Endodermal cell (in vitro differentiated cells): ENCODE measurements at places on chromosomes 6 and 20.

DNA sequence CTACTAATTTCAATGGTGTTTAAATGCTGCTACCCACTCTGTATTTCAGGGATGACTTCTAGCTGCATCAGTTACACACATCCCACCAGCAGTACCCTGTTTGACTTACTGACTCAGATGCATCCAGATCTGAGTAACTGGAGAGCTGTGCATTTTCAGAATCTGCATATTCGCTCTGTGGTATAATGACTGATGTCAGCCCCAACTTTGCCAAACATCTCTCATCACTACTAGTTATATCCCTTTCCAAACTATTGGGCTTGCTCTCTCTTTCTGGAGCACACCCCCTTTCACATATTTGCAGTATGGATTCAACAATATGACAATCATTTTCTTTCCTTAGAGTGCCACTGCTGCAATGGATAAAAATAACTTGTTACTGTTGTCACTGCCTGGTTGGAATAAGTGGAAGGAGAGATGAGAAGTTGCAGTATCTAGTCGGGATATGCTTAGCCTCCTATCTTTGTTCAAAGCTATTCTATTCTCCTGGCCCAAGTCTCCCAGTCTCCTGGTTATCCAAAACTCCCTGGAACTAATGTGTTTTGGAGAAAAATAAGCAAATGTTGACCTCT is 3.3 kb upstream of the RSPO3 start:
- no peak for DNase-seq
- H3K27me3 ChIP-seq = peaks cover 57% of the 10 kb centered on the region
- H3K4me3 ChIP-seq = no peak overlapping the region
- H3K36me3 ChIP-seq = no peaks in the 10 kb centered on the region
- no peak overlapping the region for H3K27ac ChIP-seq

GRCh38 chr6:169489563-169490245 is 212.1 kb downstream of the WDR27 start:
- DNase-seq = no peak
- H3K4me3 ChIP-seq = no peak overlapping the region
- no peaks in the 10 kb centered on the region for H3K36me3 ChIP-seq

- H3K36me3 ChIP-seq = no peaks in the 10 kb centered on the region
- peaks cover 14% of the 10 kb centered on the region for H3K27me3 ChIP-seq
- no peak overlapping the region for H3K27ac ChIP-seq
- H3K4me3 ChIP-seq = no peak overlapping the region
These were observed 717.6 kb upstream of the MAP3K7 start for GRCh38 chr6:91304521-91304920.

DNA sequence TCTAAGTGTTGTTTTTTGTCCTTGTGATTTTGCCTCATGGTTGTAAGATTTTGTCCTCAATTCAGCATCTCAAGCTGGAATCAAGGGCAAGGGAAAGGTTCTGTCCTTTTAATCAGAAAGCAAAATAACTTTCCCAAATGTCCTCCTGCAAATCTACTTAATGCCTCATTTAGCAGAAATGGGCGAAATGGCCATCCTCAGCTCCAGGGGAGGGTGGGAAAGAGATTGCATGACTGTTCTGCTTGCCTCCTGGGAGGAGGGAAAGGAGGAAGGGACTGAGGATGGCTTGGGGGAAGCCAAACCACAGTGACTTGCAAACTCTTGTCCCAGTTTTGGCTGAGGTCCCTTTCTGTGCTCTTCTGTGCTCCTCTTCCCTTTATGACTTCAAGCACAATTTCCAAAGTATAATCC is 43.4 kb downstream of the TNFAIP3 start:
- no peak overlapping the region for H3K27ac ChIP-seq
- DNase-seq = no peak
- H3K27me3 ChIP-seq = no peaks in the 10 kb centered on the region
- peaks cover 2% of the 10 kb centered on the region for H3K4me1 ChIP-seq
